ENCODE measurements at places on chromosomes 3 and 15.

DNA sequence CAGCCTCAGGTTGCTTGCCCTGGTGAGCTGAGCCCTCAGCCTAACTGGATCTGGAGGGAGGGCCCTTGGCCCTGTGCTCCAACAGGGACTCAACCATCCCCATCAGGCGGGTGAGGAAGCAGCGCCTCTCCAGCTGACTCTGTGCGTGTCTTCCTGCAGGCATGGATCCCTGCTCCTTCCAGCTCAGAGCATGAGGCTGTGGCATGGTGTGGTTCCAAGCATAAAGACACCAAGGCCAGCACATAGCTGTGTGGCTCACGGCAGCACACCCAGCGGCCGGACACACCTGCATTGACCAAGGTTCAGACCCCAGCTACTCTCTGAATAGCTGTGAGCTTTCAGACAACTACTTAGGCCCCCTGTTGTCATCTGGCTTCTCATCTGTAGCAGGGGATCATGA, 131.0 kb upstream of the PLXNA1 start:
- DNase-seq = no peak

DNA sequence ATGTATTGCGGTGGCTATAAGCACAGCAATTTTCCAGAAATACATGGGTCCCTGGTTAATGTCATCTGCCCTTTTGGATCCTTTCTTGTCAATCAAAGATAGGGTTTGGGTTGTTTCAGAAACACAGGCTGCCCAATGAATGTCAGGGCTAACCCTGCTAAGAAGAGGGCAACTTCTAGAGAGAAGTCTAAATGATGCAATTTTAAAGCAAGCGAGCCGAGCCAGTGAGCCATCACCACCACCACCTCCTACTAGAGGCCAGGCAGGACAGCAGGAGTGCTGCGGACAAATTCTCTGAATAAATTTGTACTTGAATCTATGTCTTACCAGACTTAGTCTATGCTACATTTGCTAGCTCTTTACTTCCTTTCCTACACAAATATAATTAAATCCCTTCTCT, 248.4 kb downstream of the CTNNB1 start:
- DNase-seq = no peak

- DNase-seq = peak; percentile 53
These were observed 213.8 kb downstream of the RPLP1 start for GRCh38 chr15:69666441-69666882.

GRCh38 chr3:14991151-14991742, 43.9 kb downstream of the NR2C2 start:
- DNase-seq = no peak

DNA sequence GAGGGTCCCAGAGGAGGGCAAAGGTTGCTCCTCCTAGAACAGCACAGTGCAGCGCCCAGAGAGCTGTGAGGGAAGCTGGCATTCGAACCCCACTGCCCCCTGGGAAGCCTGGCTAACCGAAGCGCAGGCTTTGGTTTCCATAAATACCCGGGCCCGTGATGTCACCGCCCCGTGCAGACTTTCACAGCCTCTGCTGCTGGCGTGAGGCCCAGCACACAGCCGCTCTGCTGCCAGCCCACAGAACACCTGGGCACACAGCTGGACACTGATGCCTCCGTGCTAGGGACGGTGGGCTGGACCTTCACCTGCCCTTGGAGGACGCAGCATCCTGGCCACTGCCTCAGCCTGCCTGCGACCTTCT, 1.0 kb downstream of the IQSEC1 start:
- DNase-seq = peak; percentile 43

DNA sequence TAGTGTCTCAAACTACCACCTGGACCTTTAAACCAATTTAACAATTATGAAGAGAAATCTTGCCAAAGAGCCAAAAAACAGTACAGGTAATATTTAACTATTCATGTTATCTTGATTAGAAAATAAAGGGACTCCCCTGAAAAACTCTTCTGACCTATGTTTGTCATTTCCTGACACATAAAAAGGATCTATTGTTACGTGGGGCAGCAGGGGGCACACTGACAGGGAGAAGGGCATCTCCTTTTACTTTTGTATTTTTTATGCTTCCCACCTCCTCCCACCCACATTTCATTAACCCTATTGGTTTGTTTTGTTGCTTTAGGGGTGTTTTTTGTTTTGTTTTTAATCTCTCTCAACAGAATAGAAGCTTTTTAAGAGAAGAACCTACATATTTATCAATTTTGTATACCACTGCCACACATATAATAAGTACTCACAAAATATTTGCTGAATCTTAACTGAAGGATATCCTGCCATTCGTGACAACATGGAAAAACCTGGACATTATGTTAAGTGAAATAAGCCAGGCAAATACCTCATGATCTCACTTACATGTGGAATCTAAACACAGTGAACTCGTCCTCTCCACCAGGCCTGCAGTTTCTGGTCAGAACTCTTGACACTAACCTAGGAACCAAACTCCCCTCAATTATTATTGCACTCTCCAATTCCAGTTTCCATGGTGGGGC, 17.7 kb downstream of the STAG1 start:
- peak; percentile 41 for DNase-seq

DNA sequence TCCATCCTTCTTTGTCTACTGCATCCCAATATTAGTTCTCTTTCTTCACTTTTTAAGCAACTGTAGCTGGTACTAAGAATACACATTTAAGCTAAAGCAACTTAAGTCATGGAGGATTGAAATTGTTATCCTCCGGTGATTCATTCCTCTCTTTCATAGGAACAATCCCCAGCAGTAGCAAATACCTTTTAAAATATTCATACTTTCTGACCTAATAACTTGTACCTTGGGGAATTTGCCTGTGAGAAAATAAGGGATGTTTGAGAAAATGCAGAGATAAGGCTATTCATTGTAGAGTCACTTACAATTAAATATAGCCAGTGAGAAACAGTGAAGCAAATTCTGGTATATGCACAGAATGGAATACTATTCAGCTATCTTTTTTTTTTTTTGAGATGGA, 66.0 kb downstream of the VPS13C start:
- no peak for DNase-seq

- DNase-seq = no peak
These were observed 61.0 kb downstream of the LRIG1 start for GRCh38 chr3:66439666-66440344.

GRCh38 chr3:30498587-30498967, 107.8 kb upstream of the TGFBR2 start:
- DNase-seq = no peak

All from CD4-positive, alpha-beta T cell treated with Interleukin-4 for 1 hour (primary cell).